Naive thymus-derived CD8-positive, alpha-beta T cell (primary cell): ENCODE measurements at places on chromosomes 6 and 20.

DNA sequence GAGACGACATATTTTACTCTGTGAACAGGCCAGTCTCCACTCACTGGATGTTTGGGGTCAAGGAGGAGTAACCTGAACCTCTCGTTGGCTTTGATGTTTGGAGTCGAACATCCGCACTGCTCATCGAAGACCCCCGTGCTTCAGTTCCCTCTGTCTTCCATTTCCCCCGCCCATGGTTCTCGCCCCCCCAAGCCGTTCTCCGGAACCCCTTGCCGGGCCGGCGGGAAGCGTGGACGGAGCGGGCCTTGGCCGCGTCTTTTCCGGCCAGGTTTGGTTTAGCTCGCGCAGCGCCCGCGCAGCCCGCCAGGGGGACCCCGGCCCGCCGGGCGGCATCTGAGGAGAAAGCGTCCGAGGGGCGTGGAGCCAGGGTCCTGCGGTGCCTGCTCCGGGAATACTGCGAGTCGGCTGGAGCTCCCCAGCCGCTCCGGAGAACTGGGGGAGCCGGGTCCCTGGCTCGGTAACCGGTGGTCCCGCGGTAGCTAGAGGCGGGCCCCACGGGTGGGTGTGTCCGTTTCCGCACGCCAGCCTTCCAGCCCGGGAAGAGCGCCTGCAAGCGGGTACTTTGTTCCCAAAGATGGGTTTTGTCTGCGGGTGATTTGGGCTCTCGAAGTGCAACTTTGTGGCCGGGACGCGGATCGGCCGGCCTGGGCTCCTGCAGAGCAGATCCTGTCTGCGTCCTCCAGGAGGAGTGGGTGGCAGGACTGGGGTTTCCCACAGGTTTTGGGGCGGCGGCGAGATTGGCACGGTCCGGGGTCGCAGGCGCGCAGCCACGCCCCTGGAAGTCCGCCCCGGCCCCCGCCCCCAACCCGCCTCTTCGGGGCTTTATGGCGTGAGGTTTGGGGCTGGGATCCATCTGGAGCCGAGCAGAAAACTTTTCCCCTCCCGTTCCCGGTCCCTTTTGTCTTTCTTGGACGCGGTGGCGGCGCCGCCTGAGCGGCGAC is at the start of gene TMEM200A:
Gene TMEM200A (plus strand): TSS at position 852 of the 941 bp plus-strand sequence. CDS start 74,406 bp downstream, outside the sequence.
- H3K36me3 ChIP-seq = no peaks in the 10 kb centered on the region
- H3K4me1 ChIP-seq = peaks cover 16% of the 10 kb centered on the region
- H3K27me3 ChIP-seq = peaks cover 24% of the 10 kb centered on the region
- no peak within 1 kb of the TSS for H3K27ac ChIP-seq

- DNase-seq = no peak
- H3K4me3 ChIP-seq = no peak overlapping the region
- H3K36me3 ChIP-seq = no peaks in the 10 kb centered on the region
- H3K27ac ChIP-seq = no peak overlapping the region
- peaks cover 6% of the 10 kb centered on the region for H3K27me3 ChIP-seq
- no peaks in the 10 kb centered on the region for H3K4me1 ChIP-seq
These were observed 75.8 kb downstream of the LAMP5 start for GRCh38 chr20:9590189-9590588.

DNA sequence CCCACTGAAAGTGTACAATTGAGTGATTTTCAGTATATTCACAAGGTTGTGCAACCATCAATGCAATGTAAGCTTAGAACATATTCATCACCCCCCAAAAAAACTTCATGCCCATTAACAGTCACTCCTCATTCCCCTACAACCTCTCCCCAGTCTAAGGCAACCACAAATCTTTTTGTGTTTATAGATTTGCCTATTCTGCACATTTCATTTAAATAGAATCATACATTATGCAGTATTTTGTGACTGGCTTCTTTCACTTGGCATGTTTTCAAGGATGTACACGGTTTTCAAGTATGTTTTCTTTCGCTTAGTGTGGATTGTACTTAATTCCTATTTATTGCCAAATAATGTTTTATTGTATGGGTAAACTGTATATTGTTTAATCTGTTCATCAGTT is 329.3 kb upstream of the RNF24 start:
- H3K27ac ChIP-seq = no peak overlapping the region
- H3K4me3 ChIP-seq = no peak overlapping the region
- DNase-seq = no peak

GRCh38 chr20:60249436-60249835 is 291.2 kb downstream of the CDH26 start:
- H3K4me1 ChIP-seq = no peaks in the 10 kb centered on the region
- no peak for DNase-seq
- no peaks in the 10 kb centered on the region for H3K36me3 ChIP-seq

DNA sequence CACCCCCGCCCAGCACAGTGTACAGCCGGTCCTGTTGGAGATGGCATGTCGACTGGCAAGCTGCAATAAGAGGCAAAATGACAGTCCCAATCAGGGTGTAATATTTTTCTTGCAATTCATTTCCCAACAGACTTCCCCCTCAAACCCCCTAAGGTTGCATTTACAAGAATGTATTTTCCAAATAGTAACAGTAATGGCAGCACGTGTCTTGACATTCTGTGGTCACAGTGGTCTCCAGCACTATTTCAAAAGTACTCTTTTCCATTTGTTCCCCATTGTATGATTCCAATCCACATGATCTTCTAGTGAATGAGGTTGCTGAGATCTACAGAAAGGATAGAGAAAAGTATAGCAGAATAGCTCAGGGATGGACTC is 97.8 kb upstream of the CARMIL1 start:
- H3K27me3 ChIP-seq = no peaks in the 10 kb centered on the region
- H3K4me1 ChIP-seq = no peaks in the 10 kb centered on the region

DNA sequence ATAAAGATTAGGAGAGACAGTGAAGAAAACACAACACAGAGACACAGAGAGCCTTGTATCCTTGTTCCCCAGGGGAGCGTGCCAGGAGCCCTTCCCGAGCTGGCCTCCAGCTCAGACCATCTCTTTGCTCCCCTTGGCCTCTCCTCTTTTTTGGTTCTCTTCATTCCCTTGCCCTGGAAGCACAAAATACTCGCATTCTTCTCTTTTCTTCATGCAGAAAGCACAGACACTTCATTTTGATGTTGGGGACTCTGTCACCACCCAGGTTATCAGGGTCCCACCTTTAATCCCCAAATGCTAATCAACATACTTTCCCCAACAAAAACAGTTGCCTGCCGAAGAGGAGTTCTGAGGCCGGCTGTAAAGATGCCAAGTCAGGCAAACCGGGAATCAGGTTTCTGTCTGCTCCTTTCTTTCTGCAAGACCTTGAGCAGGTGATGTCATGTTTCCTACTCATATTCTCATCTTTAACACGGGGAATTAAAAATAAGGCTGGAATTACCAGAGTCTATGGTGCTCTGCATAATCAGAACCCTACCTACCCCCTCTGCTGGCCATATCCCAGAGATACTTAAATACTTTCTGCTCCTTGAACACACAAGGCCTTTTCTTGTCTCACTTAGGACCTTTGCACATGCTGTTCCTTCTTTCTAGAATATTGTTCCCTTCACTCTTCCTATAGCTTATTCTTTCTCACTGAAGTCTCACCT is 21.7 kb downstream of the TGM6 start:
- H3K36me3 ChIP-seq = no peaks in the 10 kb centered on the region
- no peak for DNase-seq
- no peaks in the 10 kb centered on the region for H3K4me1 ChIP-seq
- H3K27ac ChIP-seq = no peak overlapping the region
- no peak overlapping the region for H3K4me3 ChIP-seq
- H3K27me3 ChIP-seq = peaks cover 24% of the 10 kb centered on the region

DNA sequence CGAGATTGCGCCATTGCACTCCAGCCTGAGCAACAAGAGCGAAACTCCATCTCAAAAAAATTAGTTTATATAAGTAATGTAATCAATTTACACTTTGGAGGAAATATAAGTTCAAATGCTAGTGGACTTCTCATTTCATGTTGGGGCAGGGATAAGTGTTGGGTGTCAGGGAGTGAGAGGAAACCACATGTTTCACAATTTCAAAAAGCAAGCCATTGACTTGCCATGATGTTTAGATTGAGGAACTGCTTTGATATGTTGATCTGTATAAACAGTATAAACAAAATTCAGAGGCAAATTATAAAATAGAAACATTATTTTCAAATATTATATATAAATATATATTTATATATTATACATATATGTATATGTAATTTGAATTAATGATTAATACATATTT is 42.7 kb downstream of the FILIP1 start:
- no peak overlapping the region for H3K27ac ChIP-seq
- H3K36me3 ChIP-seq = peaks cover 5% of the 10 kb centered on the region
- H3K27me3 ChIP-seq = peaks cover 6% of the 10 kb centered on the region
- no peak for DNase-seq
- H3K4me3 ChIP-seq = no peak overlapping the region

DNA sequence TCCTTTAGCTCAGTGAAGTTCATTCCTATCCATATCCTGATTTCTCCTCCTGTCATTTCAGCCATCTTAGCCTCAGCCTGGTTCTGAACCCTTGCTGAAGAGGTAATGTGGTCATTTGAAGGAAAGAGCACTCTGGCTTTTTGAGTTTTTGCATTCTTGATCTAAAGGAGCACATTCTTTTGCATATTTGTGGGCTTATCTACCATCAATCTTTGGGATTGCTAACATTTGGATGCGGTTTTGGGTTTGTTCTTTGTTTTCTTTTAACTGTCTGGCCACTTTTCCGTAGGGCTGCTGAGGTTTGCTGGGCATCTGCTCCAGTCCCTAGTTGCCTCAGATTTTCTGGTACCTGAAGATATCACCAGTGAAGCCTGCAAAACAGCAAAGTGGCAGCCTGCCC is 238.3 kb downstream of the EPM2A start:
- peaks cover 2% of the 10 kb centered on the region for H3K27me3 ChIP-seq
- DNase-seq = no peak
- no peak overlapping the region for H3K4me3 ChIP-seq
- H3K27ac ChIP-seq = no peak overlapping the region
- H3K36me3 ChIP-seq = peaks cover 6% of the 10 kb centered on the region

GRCh38 chr6:15429141-15430110 is 183.6 kb downstream of the JARID2 start:
- no peak overlapping the region for H3K27ac ChIP-seq
- no peak for DNase-seq
- peaks cover 8% of the 10 kb centered on the region for H3K36me3 ChIP-seq
- no peaks in the 10 kb centered on the region for H3K27me3 ChIP-seq

- peaks cover under 1% of the 10 kb centered on the region for H3K27me3 ChIP-seq
- DNase-seq = no peak
- no peak overlapping the region for H3K4me3 ChIP-seq
- no peak overlapping the region for H3K27ac ChIP-seq
These were observed 96.1 kb upstream of the MAN1A1 start for GRCh38 chr6:119445666-119446065.

GRCh38 chr20:46078954-46079353 is 10.8 kb downstream of the NCOA5 start:
- peaks cover 26% of the 10 kb centered on the region for H3K36me3 ChIP-seq
- no peak overlapping the region for H3K27ac ChIP-seq
- H3K27me3 ChIP-seq = no peaks in the 10 kb centered on the region
- DNase-seq = no peak

DNA sequence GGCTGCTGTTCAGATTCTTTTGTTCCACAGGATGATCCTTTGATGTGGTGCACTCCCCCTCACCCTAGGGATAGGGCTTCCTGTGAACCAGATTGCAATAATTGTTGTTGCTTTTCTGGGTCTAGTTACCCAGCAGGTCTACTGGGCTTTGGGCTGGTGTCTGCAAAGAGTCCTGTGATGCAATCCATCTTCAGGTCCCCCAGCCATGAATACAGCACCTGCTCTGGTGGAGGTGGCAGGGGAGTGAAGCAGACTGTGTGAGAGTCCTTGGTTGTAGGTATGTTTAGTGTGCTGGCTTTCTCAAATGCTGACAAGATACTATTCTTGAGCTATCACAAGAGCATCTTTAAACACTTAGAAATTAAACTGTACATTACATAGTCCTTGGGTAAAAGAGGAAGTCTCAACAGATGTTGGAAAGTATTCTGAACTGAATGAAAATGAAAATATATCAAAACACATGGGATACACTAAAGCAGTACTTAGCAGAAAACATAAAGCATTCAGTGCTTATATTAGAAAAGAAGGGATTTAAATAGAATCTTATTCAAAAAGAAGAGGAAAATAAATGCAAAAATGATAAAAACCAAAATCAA is 49.1 kb upstream of the CCR6 start:
- H3K4me1 ChIP-seq = no peaks in the 10 kb centered on the region
- no peak for DNase-seq

DNA sequence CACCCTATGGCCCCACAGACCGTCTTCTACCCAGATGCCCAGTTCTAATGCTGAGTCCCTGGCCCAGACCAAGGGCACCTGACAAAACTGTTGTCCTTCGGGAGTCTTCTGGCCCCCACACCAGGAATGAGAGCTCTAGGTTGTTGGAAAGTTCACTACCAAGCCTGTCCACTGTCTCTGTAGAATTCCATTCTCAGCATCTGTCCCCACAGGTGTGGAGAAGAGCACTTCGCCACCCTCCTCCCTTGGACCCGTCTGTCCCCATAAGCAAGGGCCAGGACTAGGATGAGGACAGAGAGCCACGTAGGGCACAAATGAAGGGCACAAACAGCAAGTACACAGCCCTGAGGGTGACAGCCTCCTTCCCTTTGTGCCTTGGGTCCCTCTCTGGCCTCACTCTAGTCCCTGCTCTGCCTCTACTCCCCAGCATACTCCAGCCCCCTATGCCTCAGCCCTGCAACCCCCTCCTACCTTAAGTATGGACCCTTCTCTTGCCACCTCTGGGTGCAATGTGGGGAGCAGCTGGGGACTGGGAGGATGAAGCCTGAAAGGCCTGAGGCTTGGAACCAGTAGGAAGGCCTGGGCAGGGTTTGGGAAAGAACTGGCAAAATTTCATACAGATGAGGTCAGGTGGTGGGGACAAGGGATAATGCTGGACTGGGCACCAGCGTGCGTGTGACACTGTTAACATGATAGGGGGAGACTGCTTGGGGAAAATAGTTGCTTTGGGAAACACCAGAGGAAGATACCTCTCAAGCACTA is 4.3 kb downstream of the LZTS3 start:
- H3K4me3 ChIP-seq = peak overlapping the region; percentile 57
- peaks cover 20% of the 10 kb centered on the region for H3K27me3 ChIP-seq

GRCh38 chr6:71107911-71108420 is 151.1 kb upstream of the B3GAT2 start:
- no peak overlapping the region for H3K27ac ChIP-seq
- H3K27me3 ChIP-seq = peaks cover 25% of the 10 kb centered on the region
- H3K4me1 ChIP-seq = no peaks in the 10 kb centered on the region
- DNase-seq = no peak

DNA sequence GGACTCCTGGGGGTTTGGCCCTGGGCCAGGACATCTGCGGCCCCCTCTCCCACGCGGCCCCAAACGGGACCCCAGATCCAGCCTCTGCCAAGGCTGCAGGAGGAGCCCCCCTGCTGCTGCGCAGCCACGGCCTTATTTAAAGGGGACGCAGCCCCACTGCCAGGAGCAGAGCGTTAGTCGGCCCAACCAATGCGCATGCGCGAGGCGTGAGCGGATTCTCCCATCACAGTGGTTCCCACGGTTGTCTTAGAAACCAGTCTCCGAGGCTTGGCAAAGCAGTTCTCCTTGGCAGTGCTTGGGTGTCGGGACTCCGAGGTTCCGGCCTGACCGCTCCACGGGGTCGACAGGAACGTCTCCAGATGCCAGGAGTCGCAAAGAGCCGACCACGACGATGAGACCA is 288.3 kb upstream of the ZNF337 start:
- H3K27me3 ChIP-seq = no peaks in the 10 kb centered on the region
- H3K4me3 ChIP-seq = peak overlapping the region; percentile 44
- no peaks in the 10 kb centered on the region for H3K36me3 ChIP-seq
- H3K27ac ChIP-seq = no peak overlapping the region

- no peak for DNase-seq
- H3K27me3 ChIP-seq = peaks cover 1% of the 10 kb centered on the region
- no peaks in the 10 kb centered on the region for H3K4me1 ChIP-seq
- no peak overlapping the region for H3K4me3 ChIP-seq
These were observed 76.4 kb downstream of the EYA2 start for GRCh38 chr20:46970937-46971630.
